ENCODE measurements at places on chromosomes 2 and 18.
A peak's percentile ranks its signal among the peaks of the same experiment; 100 is the strongest.

DNA sequence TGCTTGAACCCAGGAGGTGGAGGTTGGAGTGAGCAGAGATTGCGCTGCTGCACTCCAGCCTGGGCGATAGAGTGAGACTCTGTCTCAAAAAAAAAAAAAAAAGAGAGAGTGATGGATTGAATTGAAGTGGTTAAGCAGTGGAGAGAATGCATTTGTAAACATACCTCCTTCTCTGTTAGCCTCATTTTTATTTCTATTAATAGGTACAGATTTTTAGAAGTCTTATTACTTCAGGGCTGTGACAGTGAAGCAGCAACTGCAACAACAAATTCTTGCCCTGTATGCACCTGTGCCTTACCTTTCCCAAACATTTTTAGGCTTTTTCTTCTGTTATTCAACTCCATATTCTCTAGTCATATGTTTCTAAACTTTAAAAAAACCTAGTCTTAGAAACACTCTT is 55.5 kb downstream of the RAB10 start:
- no peak for DNase-seq

DNA sequence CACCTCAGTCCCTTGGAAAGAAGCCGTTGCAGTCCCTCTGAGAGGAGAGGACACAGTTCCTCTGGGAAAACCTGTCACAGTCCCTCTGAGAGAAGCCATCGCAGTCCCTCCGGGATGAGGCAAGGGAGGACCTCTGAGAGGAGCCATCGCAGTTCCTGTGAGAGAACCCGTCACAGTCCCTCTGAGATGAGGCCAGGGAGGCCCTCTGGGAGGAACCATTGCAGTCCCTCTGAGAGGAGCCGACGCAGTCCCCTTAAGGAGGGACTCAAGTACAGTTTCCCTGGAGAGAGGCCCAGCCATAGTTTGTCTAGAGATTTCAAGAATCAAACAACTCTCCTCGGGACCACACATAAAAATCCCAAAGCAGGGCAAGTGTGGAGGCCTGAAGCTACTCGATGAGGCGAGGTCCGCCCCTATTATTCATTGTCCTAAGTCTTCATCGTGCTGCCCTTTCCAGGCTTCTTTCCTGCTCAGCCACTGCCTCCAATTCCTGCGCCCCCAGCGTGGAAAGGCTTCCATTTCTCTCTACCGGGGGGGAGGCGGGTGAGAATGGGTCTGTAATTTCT is 630 bp upstream of the ZNF512 start:
- DNase-seq = no peak

GRCh38 chr2:207419331-207419730 is 110.4 kb upstream of the CREB1 start:
- no peak for DNase-seq

DNA sequence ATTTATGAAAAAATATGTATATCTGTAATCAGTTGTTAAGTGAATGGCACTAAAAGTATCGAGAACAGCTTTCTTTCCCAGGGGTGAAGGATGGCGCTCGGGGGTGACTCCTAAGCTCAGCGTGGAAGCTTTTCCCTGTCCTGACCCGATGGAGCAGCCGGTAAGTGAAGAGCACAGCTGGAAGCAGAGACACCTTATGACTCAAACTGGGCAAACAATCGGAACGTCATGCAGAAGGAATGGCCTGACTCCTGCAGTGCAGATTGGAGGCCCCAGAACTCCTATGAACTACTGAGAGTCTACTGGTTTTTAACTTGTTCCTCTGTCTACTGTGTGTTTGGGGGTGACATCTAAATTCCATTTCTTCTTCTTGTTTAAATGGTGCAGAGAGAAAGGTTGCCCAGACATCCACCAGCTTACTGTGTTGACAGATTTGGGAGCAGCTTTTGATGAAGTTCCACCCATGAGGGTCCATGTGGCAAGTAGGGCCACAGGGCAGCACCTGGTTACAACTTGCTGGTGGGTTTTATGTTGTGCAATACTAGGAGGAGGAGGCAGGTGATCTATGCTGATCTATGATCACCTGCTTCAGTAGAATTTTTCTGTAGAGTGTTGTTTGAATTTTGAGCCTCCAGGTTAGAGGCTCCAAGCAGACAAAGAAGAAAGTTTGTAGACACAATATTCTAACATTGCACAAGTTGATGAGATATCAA is 52.8 kb upstream of the TMEM182 start:
- DNase-seq = peak; percentile 30

DNA sequence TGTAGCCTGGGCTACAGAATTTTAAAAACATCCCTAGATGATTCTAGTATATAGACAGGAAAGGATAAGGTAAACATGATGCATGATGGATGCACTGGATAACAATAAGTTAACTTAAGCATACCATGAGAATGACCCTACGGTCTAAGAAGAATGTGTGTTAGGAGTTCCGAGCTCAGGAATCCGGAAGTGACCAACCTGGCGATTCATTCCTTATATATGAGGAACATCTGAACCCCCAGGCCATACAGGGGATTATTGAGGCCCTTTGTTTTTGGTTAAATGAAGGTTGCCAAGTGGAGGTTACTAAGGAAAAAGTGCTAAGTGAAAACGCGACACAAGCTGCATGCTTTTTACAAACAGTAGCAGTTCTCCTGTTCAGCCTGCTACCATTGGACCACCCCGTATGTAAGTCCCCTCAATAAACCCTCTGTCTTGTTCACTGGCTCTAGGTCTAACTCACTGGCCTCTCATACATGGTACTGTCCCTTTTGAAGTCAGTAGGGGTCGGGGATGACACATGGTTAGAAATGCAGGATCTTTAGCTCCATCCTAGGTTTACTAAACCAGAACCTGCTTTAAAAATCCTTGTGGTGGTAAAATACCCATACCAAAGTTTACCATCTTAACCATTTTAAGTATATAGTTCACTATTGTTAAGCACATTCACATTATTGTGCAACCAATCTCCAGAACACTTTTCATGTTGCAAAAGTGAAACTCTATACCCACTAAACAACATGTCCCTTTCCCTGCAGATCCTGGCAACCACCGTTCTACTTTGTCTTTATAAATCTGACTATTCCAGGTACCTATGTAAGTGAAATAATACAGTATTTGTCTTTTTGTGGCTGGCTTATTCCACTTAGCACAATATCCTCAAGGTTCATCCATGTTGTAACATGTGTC is 111.0 kb upstream of the MAP4K3 start:
- DNase-seq = peak; percentile 23

DNA sequence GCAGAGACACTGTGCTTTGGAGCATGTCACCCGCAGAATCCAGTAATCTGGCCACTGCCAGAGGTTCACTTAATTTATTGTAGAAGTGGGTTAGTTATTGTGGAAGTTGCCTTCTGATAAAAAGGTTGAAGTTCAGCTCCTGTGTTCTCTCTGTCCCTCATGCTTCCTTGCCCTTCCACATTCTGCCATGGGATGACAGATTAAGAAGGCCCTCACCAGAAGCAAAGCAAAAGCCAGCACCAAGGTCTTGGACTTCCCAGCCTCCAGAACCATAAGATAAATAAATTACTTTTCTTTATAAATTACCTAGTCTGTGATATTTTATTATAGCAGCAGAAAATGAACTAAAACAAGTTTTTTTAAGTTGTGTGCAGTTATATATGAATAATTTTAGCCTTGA is 145.0 kb upstream of the SH3BP4 start:
- no peak for DNase-seq

DNA sequence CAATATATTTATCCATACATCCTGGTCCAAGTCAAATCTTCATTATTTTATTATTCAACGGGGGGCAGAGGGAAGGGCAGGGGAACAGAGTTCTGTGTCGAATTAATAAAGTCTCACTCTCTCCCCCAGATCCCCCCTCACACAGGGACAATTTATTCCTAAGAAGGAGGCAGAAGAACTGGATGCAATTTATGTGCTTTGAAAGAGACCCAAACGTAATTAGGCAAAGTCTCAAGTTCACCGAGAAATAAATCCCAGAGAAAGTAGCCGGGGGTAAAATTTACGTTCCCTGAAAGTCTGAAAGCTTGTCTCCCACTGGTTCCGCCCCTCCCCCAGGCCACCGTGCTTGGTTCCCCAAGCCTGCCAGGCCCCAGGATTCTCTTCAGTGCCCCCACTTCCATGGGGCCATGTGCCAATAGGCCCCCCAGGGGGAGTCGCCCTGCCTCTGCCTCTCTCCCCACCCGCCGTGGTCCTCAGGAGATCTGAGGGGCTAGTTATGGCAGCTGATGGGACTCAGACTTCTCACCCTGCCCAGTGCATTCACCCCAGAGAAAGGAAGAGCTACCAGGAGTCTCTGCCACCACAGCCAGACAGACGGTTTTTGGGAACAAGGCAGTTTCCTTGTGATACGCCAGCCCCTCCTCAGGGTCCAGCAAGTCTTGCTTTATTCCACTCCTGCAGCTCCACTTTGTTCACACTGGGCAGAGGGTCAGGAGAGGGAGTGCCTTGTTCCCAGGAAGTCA is 215.5 kb downstream of the CYP26B1 start:
- no peak for DNase-seq

GRCh38 chr2:50781646-50782045 is 250.3 kb downstream of the NRXN1 start:
- no peak for DNase-seq

DNA sequence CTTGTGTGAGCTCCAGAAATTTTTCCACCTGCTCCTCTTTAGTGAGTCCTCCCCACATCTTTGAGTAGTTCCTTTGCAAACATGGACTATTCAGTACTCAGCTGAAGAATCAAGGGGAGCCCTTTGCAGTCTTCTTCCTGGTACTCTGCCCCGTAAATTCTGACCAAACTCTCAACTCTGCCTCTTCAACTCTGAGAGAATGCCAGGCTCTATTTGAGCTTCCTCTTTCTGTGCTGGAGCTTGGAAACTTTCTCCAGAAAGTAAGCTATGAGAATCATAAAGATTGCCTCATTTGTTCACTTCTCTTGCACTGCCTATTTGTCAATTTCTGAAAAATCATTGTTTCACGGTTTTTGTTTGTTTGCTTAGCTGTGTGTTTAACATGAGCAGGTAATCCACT is 7.4 kb upstream of the STAT4 start:
- no peak for DNase-seq

- DNase-seq = peak; percentile 63
Measured at GRCh38 chr18:11859903-11860407, 8.7 kb downstream of the CHMP1B start.

- no peak for DNase-seq
Measured at GRCh38 chr2:205723179-205723578, 40.9 kb downstream of the NRP2 start.

DNA sequence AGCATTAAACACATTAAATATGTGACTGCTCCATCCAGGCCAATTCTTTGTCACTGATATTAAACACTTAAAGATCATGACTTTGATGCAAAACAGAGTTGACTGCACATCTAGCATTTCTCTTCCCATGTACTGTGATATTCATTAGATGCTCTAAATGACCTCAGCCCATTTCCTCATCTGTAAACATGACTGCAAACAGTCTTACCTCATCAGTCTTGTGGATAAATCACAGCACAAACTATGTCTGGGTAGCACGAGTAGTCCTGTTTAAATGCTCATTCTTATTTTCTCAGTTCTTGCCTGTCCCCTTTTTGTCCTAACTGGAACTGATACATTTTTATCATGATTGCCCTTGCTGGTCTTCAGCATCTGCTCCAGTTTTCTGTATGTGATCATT is 1974.8 kb upstream of the LRRTM1 start:
- no peak for DNase-seq

DNA sequence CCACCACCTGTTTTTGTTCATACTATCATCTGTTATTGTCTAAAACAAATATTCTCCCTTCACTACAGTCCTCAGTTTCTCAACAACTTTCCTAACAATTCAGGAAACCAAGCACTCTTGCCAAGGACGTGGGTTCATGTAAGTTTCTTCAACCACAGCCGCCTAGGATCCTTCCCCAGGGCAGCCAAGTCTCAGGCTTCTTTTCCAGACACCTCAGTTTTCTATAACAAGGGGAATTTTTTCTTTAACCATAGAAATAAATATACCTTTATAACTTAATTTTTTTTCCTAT is 39.4 kb upstream of the AGPS start:
- no peak for DNase-seq

GRCh38 chr2:69961496-69961895 is at the start of gene ASPRV1:
Gene ASPRV1, minus strand, starts transcription at chr2:69961631. Its CDS starts 195 bp downstream, at chr2:69961436.
- no peak for DNase-seq
